ENCODE measurements at places on chromosomes 16 and 17. TPM values are rescaled to one million over a fixed set of nuclear protein-coding genes. Genes with fewer than 3 reads are reported as not detected.

GRCh38 chr16:75758215-75758614, 31.9 kb upstream of the CPHXL start:
- peak; percentile 77 for DNase-seq

Gene KRTAP4-1
- not detected for total RNA-seq

Gene CDK3
- 0.72 TPM for total RNA-seq

GRCh38 chr16:70438585-70438968, 323 bp downstream of the ST3GAL2 start:
- DNase-seq = no peak

Gene CCDC182
- total RNA-seq = not detected

All from osteoblast (primary cell).